ENCODE measurements at places on chromosomes 13 and 19.

GRCh38 chr13:60590800-60591747 is 194.1 kb downstream of the TDRD3 start:
- DNase-seq = no peak

DNA sequence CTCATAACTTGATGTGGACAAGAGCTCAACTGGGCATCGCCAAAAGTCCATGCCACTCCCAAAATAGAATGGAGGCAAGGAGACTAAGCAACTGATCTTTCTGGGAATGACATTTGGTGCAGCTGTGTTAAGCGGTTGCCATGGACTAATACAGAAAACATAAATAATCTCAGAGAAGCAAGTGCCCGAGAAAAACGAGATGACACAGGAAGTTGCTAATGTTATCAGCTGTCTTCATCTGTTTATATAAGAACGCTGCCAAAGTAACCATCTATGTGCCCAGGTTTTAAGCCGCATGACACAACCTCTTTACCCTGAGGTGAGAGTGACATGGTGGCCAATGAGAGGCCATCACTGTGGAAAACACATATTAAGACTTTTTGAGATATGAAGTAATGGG is 54.9 kb upstream of the SACS start:
- DNase-seq = no peak

DNA sequence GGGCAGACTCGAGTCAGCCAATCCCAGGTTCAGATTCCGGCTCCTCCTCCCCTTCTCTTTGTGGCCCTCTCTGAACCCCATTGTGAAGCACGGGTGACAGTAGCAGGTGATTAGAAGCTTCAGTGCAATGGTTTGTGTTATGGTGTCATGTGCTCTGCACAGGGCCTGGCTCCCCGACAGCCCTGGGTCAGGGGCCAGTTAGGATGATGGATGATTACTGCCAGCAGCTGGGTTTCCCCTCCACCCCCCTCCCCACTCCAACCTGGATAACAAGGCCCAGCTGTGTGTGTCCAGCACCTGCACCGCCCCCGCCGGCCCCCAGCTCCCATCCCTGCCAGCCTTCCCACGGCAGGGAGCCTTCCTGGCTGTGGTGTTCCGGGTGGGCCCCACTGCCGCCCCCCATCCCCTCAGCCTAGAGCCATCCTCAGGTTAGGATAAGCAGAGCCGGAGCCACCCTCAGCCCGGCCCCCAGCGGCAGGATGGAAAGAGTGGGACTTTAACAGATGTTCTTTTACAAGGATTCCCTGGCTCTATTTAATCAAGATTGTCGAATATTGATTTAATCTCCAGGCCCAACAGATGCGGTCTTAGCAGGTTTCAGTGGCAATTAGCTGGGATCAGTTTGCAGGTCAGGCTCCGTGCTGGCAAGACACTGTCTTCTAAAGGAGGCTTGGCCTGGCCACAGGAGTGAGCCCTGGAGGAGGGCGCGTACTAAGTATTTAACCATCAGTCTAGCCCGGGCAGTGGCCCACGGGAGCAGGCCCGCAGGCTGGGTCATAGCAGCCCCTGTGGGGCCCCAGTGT is 156.2 kb downstream of the SIPA1L3 start:
- no peak for DNase-seq

DNA sequence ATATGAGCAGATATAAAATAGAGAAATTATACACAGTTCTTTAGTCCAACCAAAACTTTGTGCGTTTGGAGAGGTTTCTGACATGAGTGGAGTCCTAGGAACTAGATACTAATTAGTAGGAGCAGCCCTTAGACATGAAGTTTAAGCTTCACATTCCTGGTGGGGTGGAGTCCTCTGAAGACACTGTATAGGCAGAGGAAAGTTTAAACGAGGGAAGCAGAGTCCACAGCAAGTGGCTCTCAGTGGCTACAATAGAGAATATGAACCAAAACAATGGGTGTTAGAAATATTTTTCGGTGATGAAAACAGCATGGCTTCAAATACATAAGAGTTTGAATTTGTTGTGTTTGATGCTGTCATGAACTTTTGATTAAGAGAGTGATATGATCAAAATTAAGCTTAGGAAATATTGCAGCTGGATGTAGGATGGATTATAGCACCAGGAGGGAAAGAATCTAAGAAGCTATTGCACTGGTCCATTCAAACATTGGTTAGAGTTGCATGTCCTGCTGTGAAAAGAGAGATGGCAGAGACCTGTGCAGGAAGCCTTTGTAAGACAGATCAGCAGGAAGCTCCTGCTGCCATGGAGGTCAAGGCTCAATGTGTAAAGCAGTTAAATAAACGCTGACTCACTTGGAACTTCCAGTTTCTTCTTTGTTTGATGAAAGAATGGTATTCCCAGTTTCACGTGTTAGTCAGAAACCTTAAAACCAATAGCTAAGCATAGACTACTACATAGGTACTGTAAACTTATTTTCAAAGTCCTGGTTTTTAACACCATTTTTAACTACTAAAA is 175.2 kb downstream of the TDRD3 start:
- DNase-seq = peak; percentile 29

DNA sequence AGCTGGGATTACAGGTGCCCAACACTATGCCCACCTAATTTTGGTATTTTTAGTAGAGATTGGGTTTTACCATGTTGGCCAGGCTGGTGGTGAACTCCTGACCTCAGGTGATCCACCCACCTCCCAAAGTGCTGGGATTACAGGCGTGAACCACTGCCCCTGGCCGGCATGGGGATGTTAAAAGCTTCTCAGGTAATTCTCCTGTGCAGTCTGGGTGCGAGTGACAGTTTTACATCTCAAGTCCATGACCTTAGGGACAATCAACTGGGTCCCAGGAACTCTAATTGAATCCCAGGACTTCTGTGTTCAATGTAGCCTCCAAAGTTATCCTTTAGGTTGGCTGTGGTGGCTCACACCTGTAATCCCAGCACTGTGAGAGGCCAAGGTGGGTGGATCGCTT is 100.1 kb upstream of the TSHZ3 start:
- DNase-seq = no peak

GRCh38 chr19:771332-771785 is 20.4 kb downstream of the MISP start:
- DNase-seq = peak; percentile 66

GRCh38 chr13:29597706-29598105 is 2.2 kb upstream of the SLC7A1 start:
- DNase-seq = no peak

All from suppressor macrophage treated with lipopolysaccharide for 4 hours (primary cell).